ENCODE measurements at places on chromosomes 3 and 15.

GRCh38 chr3:38003371-38003816 lies 12.8 kb downstream of the VILL start:
- peak; percentile 27 for DNase-seq

DNA sequence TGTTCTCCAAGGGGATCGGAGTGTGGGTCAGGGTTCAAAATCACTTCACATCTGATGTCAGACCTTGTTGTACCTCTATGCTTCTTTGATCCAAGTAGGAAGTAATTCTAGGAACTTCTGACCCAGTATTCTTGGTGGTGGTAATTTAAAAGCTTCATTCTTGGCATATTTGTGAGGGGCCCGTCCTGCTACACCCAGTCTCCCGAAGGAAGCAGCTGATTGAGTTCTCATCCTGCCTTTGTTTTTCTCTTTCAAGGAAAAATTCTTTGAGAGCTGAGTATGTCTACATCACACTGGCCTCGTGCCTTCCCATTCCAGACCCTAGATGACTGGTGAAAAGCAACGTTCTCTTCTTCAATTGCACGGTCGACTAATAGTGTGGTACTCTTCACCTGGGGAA lies 234.4 kb upstream of the TPRG1 start:
- no peak for DNase-seq

DNA sequence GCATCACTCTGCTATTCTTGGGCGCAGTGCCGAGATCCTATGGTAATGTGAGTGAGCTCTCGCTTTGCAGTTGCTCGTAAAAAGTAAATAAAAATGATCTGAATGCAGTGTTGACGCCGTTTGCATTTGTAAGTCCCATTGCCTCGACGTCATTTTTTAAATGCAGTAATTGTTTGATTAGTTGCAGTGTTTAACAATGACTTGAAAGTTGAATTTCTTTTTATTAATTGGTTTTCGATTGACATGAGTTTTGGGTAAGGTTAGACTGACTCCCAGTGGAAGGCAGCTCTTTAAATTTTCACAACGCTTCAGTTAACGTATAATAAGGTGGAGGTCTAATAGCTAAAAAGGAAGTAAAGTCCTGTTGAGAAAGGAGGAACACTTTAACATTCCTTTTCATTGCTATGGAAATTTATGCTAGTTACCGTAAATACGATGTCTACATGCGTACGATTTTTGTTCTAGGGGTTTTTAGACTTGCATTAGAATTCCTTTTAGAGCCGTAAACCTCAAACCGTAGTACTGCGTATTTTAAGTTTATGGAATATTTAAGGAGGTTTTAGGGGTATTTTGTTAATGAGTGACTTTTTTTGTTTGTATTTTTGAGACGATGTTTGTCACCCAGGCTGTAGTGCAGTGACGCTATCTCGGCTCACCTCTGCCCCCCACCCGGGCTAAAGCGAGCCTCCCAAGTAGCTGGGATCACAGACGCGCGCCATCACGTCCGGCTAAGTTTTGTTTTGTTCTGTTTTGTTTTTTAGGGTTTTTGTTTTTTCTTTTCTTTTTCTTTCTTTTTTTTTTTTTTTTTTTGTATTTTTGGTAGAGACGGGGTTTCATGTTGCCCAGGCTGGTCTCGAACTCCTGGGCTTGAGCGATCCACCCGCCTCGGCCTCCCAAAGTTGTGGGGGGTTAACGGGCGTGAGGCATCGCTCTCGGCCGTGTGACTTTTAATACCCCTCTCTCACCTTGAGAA lies 1.4 kb downstream of the MORF4L1 start:
- no peak for DNase-seq

GRCh38 chr3:13608969-13609725 lies 60.2 kb downstream of the FBLN2 start:
- no peak for DNase-seq

- no peak for DNase-seq
These were observed 300.7 kb downstream of the WDR72 start for GRCh38 chr15:53458736-53459135.

DNA sequence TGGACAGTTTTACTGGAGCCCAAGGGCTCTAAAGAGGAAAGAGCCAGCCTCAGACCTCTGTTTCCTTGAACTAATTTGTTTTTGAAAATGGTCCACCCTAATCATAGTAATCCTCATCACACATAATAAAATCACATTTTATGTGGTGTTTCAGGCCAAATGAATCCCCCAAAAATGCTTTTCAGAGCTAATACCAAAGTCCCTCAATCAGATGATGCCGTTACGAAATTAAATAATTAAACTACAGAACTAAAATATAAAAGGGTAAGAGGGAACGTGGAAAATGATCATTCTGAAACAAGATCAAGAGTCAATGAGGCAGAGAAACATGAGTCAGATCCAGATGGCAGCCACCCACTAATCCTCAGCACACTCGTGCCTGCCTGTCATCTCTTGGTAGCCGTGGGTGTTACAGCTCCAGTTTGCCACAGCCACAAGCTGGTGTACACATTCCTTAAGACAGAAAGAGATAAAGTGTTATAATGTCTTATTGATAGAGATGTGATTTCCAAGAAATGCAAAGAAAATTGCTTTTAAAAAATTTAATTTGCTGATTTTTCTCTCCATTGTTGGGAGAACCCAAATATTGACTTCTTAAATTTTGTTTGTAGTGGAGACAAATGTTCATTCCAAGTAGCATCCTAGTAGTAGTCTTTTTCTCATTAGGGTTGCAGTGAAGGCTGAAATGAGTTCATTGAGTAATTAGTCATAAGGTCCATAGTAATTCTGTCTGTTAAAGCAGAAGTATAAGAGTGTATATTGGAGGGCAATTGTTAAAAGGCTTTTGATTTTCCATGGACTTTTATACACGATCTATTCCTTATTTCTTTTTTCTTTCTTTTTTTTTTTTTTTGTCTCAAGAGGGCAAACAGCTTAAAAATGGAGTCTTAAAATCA lies 104.2 kb downstream of the AGBL1 start:
- DNase-seq = no peak

DNA sequence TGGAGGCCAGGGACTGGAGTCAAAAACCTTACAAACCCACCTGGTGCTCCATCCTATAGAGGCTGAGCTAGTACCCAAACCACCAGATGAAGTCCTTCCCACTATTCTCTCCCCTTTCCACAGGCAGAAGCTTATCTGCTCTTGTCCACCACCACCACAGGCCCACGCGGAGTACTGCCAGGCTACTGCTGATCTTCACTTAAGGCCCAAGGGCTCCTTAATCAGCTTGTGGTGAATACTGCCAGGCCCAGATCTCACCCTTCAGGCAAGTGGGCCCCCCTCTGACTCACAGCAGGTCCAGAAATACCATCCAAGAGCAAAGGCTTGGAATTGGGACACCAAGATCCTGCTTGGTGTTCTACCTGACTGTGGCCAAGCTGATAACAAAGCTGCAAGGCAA lies 598.1 kb upstream of the CBLB start:
- no peak for DNase-seq

- no peak for DNase-seq
These were observed 143.1 kb upstream of the LINGO1 start for GRCh38 chr15:77775837-77776236.

DNA sequence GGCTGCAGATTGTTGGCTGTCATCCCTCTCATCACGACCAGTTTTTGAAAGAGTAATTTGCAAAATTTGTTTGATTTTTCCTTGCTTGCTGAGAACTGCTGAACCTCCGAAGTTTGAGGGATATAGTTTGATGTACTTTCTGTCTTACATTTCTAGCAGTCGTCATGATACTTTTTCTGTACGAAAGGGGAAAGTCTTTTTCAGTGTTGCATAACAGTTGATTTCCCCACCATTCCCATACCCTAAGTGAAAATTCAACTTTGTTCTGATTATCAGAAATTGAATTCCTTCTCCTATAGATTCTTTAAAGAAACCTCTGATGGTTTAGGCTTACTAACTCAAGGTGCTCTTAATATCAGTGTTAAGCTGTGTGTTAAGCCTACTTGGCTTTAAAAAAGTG lies 1.6 kb downstream of the PDE8A start:
- no peak for DNase-seq

DNA sequence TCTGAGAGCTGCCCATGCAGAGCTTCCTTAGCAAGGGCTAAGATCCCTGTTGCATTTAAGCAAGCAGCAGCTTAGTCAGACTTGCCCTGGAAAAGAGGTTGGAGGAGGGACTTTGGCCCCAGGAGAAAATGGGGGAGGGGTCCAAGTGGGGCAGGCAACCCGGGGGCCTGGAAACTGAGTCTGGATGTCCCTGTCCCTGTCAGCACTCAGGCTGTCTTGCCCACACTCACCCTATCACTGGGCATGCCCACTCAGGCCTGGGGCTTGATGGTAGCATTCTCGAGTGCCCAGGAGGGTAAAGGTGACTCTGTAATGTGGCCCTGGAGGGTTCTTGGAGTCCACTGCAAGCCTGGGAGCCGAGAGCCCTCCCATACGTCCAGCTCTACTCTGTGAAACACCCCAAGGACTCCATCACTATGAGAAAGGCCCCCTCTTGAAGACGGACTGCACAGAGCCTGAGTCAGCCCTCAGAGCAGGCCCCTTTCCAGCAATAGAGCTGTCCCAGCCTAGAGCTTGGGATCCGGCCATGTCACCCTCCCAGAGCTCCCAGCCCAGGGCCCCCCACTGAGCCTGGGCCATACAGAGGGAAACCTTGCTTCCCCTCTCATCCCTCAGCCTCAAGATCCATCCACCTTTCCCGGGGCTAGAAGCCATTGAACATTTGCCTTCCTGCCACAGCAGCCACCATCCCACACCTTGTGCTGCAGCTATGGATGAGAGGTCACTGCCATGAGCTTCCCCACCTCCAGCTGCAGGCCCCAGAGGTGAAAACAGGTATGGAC lies 13.4 kb downstream of the MYL3 start:
- DNase-seq = no peak

DNA sequence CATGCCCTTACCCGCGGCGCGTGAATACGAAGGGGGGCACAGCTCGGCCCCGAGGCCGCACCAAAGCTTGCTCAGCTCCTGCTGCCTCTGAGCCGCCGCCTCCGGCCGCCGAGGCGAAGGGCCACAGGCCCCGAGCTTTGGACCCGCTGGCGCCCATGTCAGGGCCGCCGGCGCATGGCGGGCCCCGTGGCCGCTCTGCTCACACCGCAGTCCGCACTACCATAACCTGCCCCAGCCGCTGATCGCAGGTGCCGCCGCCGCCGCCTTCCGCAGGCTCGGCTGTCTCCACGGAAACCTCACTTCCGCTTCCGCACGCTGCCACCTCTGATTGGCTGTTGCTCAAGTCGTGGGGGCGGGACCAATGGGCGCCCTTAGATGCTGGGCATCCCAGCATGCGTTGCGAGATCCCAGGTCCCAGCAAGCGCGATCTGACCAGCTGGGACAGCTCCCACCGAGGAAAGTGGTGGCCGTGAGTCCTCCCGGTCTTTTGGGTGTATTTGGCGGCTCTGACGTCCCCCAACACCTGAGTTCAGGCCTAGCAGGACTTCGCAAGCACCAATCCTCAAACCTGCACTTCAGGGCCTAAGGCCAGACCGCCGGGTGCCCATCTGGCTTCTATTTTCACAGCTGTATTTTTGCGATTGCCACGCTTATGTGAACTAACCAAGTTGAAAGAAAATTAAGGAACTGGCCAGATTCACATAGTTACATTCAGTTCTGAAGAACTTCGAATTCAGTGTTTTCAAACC lies at the start of gene TUSC2:
TUSC2 (minus strand) TSS at position 281 of the 749 bp plus-strand sequence; CDS start at position 157, 124 bp downstream.
- DNase-seq = peak; percentile 90

- no peak for DNase-seq
These were observed 164.7 kb downstream of the VGLL3 start for GRCh38 chr3:86826292-86826691.

DNA sequence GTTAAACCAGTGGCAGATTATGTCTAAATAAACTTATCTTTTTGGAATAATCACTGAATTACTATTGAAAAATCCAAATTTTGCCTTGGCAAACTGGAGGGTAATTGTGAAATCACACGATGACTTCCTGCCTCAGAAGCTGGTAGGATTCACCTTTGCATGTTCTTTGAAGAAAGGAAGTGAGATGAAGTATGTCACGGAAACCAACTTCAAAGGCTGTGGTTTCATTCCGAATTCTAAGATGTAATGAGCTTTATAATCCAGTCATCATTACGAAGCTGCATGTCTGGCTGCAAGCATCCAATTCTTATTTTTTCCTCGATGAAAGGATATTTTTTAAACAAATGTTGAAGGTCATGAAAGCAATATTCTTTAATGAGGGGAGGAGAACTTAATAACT lies 15.0 kb upstream of the ZBED2 start:
- no peak for DNase-seq

DNA sequence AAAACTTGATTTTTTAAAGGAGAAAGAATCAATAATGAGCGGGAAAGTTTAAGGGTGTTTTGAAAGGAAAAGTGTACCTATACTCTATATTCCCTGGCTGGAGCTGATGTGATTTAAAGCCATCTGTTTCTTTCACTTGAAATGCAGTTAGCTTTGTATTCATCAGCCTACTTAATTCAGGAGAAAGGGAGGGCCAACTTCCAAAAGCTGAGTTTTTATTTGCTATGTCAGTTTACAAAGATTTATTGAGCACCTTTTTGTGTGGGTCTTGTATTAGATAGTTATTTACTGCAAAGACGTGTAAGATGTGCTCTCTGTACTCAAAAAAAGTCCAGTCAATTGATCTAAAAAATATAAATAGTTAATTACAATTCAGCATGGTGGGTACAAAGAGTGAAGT lies 176.2 kb upstream of the GOLIM4 start:
- DNase-seq = no peak

GRCh38 chr3:118863731-118864322 lies 170.8 kb downstream of the IGSF11 start:
- DNase-seq = no peak

GRCh38 chr3:177126015-177126773 lies 71.1 kb downstream of the TBL1XR1 start:
- no peak for DNase-seq

GRCh38 chr3:24037971-24038370 lies 92.9 kb downstream of the NR1D2 start:
- no peak for DNase-seq

GRCh38 chr15:94293411-94294402 lies 62.3 kb downstream of the MCTP2 start:
- no peak for DNase-seq

DNA sequence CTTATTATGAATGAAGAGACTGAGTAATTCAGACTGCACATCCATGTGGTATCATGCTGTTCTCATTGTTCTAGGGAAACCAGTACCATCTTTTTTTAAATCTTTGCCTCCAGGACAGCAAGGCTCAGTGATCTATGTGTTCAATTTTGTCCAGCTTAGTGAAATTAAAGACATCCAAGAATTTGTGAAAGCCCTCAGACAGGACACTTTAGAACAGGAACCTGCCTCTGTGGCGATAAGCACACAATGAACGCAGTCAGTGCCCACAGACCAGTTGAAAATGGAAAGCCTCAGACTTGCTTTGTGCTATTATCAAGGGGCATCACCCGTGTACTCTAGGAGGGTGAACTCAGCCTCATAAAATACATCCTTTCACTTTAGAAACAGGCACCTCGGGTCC lies 20.1 kb downstream of the EID1 start:
- DNase-seq = no peak

All from T-helper 17 cell (primary cell).